Cardiac septum (tissue), 1 donor: ENCODE measurements at places on chromosomes 12 and 14. TPM values are rescaled to one million over a fixed set of nuclear protein-coding genes. Genes with fewer than 3 reads are reported as not detected.

PMEL gene
- 0.75 TPM for total RNA-seq

SOX5 gene
- total RNA-seq, result 2.2 TPM

PTPN6 gene
- 7.0 TPM for total RNA-seq

GOLGA3 gene
- 50.1 TPM for total RNA-seq

SLC2A3 gene
- total RNA-seq, result 23.5 TPM

MANSC1 gene
- 9.2 TPM for total RNA-seq

NRXN3 gene
- 4.1 TPM for total RNA-seq

LRTM2 gene
- total RNA-seq, result not detected

SLC6A12 gene
- total RNA-seq, result 2.7 TPM

P2RX7 gene
- 0.65 TPM for total RNA-seq

SOAT2 gene
- total RNA-seq, result not detected

CAND1 gene
- total RNA-seq, result 48.3 TPM

KRT77 gene
- total RNA-seq, result not detected

GNB3 gene
- 9.7 TPM for total RNA-seq

SYT1 gene
- total RNA-seq, result not detected

KRT73 gene
- not detected for total RNA-seq

C12orf60 gene
- 2.5 TPM for total RNA-seq

CD27 gene
- not detected for total RNA-seq
